Effector memory CD8-positive, alpha-beta T cell (primary cell): ENCODE measurements at places on chromosomes 5 and 9.

DNA sequence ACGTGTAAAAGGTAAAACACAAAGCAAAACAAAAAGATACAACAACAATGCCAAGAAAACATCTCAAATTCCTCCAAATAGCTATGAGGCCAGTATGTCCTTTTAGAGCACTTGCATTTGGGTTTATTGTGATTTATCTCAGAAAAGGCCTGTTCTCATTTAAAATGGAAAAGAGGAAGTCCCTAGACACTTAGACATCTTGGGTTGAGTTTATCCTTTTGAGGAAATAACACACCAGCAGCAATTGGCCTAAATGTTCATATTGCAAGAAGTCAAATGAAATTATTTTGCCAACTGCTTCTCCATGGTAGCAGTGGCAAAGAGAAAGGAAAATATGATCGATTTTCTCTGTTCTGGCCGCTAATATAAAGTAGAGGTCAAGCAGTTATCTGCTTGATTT is 43.6 kb upstream of the TRMT10B start:
- DNase-seq, result no peak

DNA sequence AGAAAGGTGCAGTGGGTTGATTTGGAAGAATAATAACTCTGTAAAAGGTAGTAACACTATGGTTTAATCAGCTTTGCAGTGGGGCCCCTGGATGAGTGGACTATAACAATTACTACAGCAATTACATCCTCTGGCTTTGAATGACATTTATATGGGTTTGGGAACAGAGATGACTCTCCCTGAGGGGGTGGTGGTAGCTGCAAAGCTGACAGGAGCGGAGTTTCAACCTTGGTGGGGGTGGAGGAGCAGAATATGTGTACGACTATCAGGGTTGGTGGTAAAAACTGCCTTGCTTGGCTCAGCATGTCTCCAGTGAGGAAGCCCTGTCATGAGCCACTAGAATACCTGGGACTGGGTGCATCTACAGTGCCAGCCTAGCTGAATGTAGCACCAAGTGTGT is 28.3 kb upstream of the NR3C1 start:
- DNase-seq, result no peak

- DNase-seq, result no peak
These were observed 1.8 kb downstream of the DPP7 start for GRCh38 chr9:137112564-137113384.

- no peak for DNase-seq
These were observed 61.0 kb downstream of the GRAMD2B start for GRCh38 chr5:126484253-126484652.

DNA sequence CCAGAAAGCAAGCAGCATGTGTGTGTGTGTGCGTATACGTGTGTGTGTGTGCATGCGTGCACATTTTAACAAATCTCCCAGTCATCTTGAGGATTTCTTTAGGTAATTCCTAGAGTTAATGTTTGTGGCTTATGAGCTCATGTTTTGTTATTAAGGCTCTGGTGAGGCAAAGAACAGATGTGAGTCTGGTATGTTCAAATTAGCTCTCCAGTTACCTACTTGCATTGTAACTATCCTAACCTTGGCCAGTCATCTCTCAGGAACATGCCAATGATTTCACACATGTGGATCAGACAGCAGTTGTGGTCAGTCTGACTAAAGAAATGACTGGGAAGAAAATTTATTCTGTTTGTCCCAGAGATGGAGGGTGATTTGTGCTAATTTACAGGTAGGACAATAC is 163.1 kb downstream of the IZUMO3 start:
- DNase-seq, result no peak

DNA sequence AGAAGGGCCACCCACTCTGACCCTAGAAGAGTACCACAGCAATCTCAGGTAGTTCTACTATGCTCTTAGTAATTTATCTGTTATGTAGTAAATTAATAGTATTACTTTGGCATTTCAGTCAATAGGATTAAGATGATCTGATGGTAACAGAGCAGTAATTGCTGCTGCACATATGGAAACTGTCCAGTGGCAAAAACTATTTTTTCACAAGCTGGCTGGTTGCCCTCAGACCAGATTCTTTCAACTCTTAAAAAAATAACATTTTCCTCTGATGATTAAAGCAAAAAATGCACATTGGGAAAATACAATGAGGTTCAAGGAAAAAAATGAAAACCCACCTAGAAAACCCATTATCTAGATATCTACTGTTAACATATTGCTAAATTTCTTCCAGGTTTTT is 19.7 kb downstream of the GLRA1 start:
- no peak for DNase-seq

GRCh38 chr5:116137544-116138378 is 52.9 kb downstream of the COMMD10 start:
- DNase-seq, result peak; percentile 19

DNA sequence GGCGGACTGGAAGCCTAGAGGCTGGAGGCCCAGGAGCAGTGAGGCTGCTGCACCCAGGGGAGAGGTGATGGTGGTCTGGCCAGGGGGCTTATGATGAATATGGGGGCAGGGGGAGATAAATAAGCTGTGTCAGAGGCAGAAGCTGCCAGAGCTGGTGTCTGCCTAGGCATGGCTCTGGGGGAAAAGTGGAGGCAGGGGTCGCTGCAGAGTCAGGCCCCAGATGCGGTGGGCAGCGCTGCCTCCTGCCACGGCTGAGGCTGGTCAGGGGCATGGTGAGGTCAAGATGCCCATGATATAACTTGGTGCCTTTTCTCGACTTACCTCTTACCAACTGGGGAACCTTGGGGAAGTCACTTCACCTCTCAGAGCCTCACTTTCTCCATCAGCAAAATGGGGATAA is 51.1 kb downstream of the NSG2 start:
- no peak for DNase-seq

GRCh38 chr5:74093561-74093960 is 467.6 kb downstream of the ARHGEF28 start:
- no peak for DNase-seq

DNA sequence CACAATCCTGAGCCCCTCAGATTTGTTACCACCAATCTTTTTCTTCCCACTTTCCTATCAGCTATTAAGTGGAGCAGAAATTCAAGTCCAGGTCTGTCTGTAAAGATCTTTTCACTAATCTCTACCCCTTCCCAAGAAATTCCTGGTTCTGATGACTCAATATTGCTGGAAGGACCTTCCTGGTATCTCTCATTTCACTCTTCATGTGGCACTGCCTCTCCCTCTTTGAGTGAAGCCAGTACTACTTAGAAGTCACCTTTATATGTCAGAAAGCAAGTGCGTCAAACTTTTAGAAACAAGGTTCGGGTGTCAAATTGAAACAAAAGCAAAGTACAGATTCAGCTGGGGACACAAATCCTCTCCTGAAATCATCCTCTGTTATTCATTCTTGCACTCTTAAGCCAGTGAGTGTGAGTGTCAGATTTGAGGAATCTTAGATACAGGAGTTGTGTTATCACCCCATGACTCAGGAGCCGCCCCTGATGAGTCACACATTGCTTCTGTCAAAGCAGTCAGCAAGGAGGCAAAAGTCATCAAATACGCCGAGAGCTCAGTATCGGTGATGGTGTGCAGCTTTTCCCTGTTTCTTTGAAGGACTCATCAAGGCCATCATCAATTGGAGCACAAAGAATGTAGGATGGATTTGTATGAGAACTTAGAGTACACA is 313.0 kb downstream of the CETN3 start:
- DNase-seq, result no peak

DNA sequence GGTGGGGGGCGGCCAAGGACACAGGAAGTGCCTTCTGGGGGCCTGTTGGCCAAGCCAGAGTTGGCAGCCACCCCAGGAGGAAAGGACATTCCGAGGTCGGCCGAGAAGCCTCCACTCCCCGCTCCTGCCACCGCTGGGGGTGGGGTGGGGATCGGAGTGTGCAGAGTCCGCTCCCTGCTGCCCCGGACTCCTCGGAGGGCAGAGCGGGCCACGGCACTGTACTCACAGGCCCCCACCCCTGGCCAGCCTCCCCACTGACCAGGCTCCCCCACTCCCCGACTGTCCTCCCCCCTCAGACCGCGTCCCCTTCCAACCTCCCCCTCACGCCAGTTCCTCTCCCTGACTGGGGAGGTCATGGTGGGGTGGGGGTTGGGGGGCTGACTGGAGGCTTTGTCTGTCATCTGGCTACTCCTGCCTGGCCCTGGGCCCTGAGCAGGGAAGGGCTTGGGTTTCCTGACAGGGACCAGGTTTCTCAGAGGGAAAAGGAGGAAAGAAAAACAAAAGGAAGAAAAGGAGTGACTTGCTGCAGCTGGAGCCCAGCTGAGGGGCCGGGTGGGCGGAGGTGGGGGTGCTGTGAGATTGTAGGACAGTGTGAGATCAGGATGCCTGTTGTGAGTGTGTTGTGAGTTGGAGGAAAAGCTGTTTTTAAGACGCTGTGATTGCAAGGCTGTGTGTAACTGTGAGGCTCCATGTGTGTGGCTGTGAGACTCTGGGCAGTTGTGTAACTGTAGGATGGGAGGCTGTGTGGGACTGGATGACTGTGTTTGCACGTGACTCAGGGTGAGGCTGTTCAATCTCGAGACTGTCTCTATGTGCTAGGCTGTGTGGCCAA is 29.7 kb downstream of the CNTFR start:
- DNase-seq, result no peak

DNA sequence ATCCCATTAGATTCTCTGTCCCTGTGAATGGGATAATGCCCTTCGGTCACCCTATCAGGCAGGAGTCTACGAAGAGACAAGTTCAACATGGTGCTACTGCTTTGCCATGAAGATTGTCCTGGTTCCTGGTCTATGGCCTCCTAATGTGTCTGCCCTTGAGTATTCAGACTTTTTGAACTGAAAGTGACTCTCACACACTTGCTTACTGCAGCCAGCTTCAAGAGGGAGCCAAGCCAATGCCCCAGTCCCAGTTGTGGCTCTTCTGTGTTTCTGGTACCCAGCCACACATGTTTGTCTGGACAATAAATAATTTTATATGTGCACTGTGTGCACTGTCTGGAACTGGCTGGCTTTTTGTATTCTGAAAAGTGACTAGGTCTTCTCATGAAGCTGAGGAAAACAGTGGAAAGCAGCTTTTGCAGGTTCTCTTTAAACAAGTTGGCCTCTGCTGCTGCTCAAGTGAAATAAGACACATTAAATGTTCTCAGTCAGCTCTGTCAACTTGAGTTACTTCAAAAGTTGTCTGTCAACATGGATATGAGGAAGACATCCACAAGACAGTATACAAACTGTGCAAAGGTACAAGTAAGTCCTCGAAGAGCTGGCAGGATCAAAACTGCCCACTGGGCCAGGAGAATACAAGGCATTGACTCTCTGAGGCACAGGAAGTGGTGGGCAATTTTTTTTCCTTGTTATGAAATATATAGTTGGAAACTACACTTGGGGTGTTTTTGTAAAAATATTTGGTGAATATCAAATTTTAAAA is 60.0 kb downstream of the ZNF608 start:
- no peak for DNase-seq

GRCh38 chr5:68167195-68167651 is 48.3 kb upstream of the PIK3R1 start:
- DNase-seq, result no peak

- DNase-seq, result no peak
These were observed 13.5 kb downstream of the NR4A3 start for GRCh38 chr9:99835142-99835541.

DNA sequence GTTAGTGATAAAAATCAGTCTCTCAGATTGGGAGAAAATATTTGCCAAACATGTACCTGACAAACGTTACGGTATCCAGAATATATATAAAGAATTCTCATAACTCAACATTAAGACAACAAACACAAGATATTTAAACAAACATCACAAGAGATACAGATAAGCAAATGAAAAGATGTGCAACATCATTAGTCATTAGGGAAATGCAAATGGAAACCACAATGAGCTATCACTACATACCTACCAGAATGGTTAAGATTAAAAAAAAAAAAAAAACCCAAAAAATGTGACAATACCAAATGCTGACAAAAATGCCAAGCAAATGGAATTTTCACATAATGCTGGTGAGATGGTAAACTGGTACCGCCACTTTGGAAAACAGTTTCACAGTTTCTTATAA is 15.4 kb downstream of the CERT1 start:
- DNase-seq, result no peak

GRCh38 chr5:95426227-95426626 is 35.1 kb downstream of the FAM81B start:
- no peak for DNase-seq

DNA sequence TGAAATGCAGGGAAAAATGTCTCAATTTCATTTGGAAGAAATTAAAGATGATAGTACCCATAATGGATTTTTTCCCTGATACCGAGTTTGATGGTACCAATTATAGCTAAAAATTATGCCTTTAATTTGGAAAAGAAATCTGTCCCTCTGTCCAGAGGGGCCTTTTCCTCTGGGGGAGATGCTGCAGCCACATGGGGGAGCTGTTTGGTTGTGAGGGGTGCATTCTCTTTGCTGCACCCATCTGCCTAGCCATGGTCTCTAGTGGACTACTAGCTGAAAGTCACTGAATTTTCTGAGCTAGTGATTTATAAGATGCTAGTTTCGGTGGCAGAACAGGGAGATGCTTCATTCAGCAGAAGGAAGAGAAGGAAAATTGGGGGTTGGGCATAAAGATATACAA is 9.6 kb downstream of the SEC61B start:
- no peak for DNase-seq

DNA sequence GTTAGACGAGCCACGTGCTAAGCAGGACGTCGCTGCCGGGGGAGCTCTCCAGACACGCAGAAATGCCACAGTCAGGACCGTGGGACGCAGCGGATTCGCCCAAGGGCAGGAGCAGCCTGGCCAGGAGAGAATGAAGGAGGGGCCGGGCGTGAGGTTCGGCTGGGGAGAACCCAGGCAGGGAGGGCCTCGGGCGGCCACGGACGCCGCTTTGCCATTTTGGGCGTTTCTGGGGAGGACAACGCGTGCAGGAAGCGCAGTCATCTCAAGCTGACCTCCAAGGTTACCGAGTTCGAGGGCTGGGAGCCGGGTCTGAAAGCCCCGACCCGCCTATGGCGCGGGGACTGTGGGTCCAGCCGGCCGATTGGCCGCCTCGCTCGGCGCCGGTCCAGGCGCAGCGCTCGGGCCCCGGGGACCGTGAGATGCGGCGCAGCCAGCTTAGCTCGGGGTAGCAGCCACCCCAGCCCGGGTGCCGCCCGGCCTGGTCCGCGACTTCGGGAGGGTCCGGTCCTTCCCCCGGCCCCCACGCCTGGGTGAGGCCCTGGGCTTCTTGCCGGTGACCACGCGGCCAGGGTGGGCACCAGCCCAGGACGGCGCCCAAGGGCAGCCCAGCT is 760 bp upstream of the MAN1B1 start:
- DNase-seq, result peak; percentile 17

- DNase-seq, result no peak
These were observed 621.0 kb upstream of the ADAMTS16 start for GRCh38 chr5:4518903-4519672.

DNA sequence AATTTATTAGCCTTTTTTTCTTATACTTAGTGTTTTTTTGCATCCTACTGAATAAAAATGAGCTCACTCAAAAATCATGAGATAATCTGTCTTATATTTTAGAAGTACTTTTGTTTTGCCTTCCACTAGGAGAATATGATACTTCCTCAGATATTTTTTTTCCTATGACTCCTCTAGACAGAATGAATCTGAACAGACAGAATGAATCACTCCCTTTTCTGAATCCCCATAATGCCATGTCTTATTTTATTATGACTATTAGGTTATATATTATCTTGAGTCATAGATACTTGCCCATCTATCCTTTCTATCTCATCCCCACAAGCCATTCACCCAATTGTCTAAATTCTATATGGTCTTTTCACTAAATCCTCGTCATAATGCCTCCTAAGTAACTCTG is 134.6 kb downstream of the BRINP1 start:
- no peak for DNase-seq
